ENCODE measurements at places on chromosomes 2 and 18. TPM values are rescaled to one million over a fixed set of nuclear protein-coding genes. Genes with fewer than 3 reads are reported as not detected.
A peak's percentile ranks its signal among the peaks of the same experiment; 100 is the strongest.

- ATAC-seq: peak; percentile 71
Observed at GRCh38 chr18:59899298-59900221, at the start of gene PMAIP1. TSS of gene PMAIP1 (plus strand) at chr18:59899996. CDS start at chr18:59900178, 182 bp downstream.

DNA sequence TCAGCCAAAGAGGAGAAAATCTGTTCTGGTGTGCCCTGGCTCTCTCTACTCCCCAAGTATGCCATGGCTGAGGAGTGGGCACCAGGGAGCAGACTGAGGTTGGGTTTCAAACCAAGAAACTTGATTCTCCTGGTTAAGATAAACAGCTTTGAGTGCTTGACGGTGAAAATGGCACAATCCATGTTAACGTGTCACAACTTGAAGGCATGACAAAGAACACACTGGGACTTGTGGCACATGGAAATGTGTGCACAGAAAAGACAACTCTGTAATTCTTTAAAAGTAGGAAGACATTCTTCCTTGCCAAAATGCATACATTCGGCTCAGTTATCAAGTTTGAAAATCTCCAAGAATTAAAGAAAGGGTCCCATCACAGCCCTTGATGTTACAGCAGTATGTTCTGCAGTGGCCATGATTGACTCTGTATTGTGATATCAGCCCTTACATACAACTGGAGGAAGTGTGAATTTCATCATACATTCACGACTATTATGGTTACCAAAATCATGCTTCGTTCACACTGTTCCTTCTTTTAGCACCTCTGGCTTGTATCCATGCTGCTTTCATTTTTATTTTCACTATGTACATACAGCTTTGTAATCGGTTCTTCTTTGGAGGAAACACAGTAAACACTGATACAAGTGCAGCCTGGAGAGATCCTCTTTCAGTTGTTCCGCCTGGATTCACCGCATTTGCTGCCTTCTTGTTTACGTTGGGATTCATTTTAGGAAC lies 15.6 kb upstream of the ACTG2 start:
- ATAC-seq: no peak

- ATAC-seq: no peak
Observed at GRCh38 chr2:217749008-217749407, 253.8 kb downstream of the TNS1 start.

DNA sequence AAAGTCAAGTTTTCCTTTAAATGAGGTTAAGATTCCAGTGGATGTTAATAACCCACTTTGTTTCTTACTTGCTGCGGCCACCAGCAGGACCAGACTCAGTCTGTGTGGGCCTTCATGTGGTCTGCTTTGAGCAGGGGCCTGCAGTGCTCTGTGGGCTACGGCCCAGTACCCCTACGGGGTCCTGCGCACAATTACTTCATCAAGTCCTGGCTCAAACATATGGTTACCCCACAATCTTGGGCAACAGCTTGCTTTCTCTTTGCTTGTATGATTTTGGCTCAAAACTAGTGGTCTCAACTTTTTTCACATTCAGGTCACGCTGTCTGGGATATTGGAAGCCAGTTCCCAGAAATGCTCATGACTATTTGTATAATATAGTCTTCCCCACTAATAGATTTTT lies 64.2 kb downstream of the PTPN2 start:
- ATAC-seq: no peak

CD207 gene
- not detected for total RNA-seq

ZSWIM2 gene
- total RNA-seq: not detected

Measured in activated T-helper 17 cell treated with anti-CD3 and anti-CD28 coated beads, Interleukin-2, amount 50 U/mL, for 72 hours (primary cell).